ENCODE measurements at places on chromosomes 7 and 10.

DNA sequence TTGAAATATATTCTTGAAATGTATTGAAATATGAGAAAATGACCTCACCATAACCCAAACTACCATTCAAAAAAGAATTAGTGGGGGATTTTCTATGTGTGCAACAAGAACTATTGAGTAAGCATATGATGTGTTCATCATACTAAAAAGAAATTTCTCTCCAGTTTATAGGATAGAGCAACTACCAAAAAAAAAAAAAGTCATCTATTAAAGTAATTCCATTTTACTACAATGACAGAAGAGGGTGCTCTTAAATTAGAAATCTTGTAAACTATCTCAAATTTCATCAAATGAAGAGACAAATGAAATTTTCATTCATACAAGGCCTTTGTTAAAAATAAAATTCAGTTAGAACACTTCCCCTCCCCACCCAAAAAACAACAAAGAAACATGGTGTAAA, 195.4 kb upstream of the PLXDC2 start:
- no peak for DNase-seq

GRCh38 chr7:84112771-84113170, 81.8 kb downstream of the SEMA3A start:
- DNase-seq = no peak

DNA sequence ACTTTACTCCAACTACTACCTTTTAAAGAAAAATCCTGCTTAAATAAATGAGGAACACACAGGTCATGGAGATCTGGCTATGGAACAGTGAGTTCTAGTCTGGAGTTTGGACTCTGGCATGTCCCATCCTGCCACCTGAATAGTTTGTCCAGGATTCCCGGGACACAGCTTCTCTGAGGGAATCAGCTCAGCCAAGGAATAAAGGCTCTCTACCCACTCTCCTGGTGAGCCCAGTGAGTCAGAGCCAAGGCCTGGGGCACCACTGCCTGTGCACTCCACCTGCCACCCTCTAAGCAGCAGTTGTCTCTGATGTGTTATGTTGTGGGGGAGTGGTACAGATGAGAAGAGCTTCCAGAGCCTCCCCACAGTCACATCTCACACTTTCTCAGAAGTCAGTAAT, 113.5 kb downstream of the HTR5A start:
- DNase-seq = no peak

- no peak for DNase-seq
Observed at GRCh38 chr10:72889391-72889831, 4.1 kb upstream of the OIT3 start.

DNA sequence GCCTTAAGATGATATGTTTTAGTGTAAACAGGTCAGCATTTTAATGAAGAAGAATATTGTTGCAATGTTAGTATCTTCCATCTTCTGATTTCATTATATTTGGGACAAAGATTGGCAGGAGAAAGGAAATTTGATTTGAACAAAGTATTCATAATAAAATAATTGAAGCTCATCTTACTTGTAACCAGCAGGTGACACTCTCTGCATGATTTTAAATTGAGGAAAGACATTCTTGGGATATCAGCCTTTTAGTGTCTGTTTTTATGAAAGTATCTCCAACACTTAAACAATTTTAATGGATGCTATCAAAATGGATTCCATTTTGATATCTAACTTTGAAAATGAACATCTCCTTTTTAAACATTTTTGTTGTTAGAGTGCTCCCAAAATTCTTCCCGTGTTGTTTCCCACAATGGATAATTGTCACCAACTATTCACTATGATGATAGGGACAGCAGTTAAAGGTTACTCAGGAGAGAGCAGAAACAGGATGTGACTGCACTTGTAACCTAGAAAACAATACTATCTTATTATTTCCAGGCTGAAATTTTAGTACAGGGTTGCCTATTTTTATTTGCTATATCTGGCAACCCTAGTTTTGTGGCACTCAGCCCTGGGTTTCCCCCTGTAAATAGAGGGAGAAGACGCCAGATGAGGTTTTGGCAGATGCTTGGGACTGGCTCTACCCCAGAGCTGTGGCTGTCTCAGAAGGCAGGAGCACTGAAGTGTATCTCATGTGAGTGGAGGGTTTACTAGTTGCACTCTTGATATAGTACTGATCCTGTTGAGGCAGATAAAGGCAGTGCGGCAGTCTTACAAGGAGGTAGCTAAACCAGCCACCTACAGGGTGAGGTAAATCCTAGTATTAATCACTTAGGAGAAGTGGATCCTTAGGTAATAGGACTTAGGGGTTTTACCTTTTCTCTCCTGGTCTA, 31.0 kb upstream of the ABCB4 start:
- no peak for DNase-seq

DNA sequence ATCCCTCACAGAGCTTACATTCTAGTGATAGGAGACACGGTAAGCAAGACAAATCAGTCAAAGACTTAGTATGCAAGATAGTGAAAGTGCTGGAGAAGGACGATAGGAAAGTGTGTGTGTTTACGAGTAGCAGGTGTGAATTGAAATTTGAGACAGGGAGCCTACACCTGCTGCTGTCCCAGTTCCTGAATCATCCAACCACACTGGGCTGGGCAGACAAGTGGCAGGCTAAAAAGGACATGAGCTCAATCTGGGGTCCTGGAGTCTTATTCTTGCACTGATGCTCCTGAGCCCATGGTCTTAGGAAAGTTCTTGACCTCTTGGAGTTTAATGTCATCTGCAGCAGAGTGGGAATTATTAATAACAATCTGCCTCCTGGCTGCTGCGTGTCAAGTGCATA, 16.2 kb downstream of the RBP3 start:
- DNase-seq = no peak

DNA sequence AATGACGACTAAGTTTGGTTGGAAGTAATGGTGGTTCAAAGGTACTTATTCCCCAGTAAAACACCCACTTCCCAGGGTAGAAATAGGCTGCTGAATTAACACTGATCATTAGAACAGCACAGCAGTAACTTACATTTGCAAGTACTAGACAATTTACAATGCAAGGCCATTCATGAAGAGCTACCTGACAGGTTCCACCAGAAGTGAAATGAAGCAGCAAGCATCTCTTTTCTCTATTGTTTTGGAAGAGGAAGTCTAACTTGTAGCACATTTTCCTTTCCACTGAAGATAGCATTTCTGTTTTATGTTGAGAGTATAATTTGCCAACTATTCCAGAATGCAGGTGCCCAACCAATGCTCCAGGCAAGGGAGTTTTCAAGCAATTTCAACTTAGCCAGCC, 145.9 kb downstream of the CREB5 start:
- DNase-seq = no peak

GRCh38 chr7:158325530-158326381, 261.9 kb downstream of the PTPRN2 start:
- peak; percentile 32 for DNase-seq

DNA sequence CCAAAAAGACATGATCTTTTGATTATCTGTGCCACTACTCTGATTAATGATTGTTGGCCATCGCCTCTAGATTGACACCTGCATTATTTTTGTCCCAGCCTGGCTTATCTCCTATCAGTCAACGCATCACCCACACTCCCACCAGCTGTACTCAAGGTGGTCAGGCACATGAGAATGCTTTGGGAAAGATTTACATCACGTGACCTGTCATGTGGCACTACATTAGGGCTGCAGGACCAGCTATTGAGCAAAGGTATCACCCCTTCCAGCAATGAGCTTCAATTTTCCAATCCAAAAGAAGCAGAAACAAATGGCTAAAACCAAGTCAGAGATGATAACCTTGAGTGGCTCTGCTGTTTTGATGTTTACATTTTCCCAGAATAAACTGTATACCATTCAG, 204.3 kb downstream of the PLXNA4 start:
- no peak for DNase-seq

DNA sequence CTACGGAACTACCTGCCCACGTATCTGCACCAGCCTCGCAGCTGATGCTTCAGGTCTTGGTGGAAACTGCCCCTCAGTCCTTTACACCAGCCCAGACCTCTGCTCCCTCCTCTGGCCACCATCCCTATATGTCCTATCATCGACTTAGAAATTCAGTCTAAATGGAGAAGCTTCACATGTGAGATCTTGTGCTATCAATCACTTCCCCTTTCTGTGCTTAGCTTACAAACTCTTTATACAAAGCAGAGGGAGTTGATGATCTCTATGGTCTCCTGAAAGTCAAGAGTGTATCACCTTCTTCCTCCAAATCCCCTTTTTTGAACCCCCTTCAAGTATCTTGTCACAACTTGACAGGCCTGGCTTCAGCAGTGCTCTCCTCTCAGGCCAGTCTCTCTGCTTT, 30.7 kb downstream of the ZNF777 start:
- DNase-seq = no peak

- DNase-seq = no peak
Observed at GRCh38 chr10:119754085-119754484, 28.2 kb downstream of the INPP5F start.

- DNase-seq = no peak
Observed at GRCh38 chr10:117353684-117354083, 21.6 kb downstream of the PDZD8 start.

- DNase-seq = no peak
Observed at GRCh38 chr7:131285556-131285955, 42.1 kb upstream of the MKLN1 start.

DNA sequence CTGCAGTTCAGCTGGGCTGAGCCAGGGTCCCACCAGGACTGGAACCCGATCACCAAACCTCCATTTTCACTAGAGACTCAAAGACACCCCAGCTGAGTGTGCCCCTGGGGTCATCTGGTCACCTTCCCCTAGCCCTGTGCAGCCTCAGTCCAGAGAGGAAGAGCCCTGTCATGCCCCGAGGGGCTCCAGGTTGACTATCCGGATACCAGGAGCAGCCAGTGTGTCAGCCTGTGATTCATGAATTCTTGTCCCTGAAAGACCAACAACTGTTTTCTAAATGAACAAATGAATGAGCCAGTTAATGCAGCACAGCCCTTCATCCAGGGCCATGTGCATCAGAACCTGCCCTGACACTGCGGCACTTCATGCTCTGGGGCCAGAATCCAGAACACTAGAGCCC, 201.9 kb upstream of the TCERG1L start:
- DNase-seq = no peak

DNA sequence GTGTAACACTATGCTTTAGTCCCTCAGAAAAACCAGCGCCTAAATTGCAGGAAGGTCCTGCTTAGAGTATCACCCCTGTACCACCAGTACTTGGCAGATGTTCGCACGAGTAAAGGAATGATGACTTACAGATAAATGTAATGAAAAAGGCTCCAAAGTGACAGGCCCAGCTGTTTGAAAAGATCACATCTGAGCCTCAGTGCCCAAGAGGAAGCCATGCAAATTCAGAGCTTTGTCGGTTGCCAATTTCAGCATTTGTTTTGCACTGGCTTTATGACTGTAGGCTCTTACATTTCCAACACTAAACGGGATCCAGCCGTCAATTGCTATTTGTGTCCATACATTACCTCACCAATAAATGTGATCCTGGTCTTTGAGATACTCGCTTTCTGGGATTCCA, 60.6 kb upstream of the GAD2 start:
- DNase-seq = no peak

DNA sequence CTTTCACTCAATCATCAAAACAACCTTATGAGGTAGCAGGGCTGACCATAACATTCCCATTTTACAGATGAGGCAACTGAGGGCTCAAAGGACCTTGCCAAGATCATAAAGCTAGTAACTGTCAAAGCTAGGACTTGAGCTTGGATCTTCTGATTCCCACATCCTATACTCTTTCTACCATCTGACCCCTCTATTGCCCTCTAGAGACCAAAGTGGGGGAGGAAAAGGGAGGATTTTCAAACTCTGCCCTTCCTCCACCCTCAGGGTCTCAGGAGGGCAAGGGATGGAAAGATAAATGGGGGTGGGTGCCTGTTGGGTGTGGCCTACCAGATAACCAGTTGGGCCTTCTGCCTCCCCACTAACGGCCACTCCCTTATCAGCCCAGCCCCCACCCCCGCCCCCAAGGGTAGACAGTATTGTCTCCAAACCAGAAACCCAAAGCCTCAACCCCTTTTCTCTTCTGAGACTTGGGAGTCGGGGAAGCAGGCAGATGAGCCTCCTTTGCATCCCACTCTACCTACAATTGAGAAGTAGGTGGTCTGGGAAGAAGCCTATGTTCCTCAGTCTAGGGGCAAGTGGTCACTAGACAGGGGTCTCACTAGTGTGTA, 7.9 kb downstream of the LDB1 start:
- no peak for DNase-seq

- DNase-seq = no peak
Observed at GRCh38 chr7:155181768-155182167, 111.6 kb downstream of the HTR5A start.

Measured in globus pallidus (tissue), 1 donor.